ENCODE measurements at places on chromosomes 5 and 9. TPM values are rescaled to one million over a fixed set of nuclear protein-coding genes. Genes with fewer than 3 reads are reported as not detected.

Gene C1QTNF3
- total RNA-seq: 3.0 TPM

Gene IRX2
- 7.7 TPM for total RNA-seq

Gene TLX3
- not detected for total RNA-seq

DNA sequence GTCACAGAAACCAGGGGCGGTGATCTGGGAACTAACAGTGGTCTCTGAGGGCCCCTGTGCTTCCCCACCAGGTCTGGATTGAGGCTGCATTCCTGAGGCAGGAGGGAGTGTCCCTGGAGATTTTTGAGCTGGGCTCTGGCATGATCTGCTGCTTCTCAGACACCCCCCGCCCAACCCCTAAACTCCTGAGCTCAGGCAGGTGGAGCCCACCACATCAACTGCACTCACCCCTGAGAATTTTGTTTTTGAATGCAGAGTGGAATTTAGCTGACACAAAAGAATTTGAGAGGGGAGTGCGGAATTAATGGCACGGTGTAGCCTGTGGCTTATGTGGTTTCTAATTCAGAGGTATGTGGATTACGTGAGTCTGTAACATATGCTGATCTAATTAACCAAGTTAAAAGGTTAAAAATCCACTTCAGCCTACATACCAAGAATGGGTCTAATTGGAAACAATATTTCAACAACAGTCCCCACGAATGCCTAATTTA lies 23.9 kb upstream of the CTSL start:
- no peak for DNase-seq

- peak; percentile 17 for DNase-seq
Observed at GRCh38 chr5:140966293-140967225, at the start of gene PCDHAC2. Gene PCDHAC2, plus strand, starts transcription at chr5:140966476. Its CDS starts 291 bp downstream, at chr5:140966767.

DNA sequence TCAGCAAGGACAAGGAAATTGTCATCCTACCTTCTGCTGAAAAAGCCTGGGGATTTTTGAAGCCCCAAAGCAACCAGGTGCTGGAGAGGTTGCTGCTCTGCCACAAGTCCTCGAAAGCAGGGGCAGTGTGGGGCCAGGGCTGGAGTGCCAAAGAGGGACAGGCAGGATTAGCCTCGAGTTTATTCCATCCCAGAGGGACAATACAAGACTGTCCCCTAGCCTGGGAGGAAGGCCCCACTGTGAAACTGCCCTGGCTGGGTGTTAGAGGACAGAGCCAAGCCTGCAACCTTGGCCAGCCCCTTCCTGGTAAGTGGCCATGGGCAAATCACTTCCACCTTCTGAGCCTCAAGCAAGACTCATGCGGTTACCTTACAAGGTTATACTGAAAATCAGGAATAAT lies 55.1 kb downstream of the WHRN start:
- no peak for DNase-seq

- no peak for DNase-seq
Observed at GRCh38 chr5:108617467-108618435, 129.9 kb upstream of the FER start.

- peak; percentile 25 for DNase-seq
Observed at GRCh38 chr9:116499986-116500871, 186.9 kb upstream of the TRIM32 start.

Gene TMEM174
- not detected for total RNA-seq

DNA sequence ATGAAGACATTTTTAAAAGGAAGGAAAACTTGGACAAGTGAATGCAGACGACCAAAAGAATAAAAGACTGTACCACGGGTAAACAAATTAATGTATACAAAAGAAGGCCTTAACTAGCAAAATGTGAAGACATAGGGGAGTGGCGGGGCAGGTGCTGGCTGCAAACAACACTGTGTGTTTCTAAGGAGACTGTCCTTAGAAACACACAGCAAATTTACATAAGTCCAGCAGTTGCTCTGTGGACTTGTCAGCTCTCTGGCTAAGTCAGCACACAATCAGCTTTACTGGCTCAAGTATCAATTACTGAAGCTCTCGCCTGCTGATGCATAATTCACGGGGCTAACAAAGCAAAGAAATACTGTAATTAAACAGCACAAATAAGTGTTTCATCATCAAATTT lies 24.8 kb downstream of the PTBP3 start:
- peak; percentile 49 for DNase-seq

DNA sequence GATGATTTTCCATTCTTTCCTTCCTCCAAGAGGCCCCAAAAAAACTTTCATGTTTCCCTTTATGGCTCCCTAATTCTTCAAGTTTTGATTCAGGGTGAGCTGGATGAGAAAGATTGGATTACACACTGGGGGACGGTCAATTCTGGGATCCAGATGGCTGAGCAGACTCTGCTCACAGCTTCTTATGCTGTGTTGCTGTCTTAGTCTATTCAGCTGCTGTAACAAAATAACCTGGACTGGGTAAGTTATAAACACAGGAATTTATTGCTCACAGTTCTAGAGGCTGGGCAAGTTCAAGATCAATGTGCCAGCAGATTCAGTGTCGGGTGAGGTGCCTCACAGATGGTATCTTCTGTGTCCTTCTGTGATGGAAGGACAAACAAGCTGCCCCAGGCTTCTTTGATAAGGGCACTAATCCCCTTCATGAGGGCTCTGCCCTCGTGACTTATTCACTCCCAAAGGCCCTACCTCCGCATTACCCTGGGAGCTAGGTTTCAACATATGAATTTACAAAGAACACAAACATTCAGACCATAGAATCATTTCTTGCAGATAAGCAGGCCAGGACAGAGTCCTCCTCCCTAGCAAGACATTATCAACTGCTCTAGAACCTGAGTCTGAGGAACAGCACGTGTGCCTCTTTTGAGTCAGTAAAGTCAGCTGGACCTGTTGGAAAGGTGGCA lies 23.1 kb upstream of the SMAD5 start:
- DNase-seq: no peak

- no peak for DNase-seq
Observed at GRCh38 chr5:162593881-162594280, 526.3 kb downstream of the GABRG2 start.

- peak; percentile 67 for DNase-seq
Observed at GRCh38 chr9:120755810-120756434, 37.3 kb downstream of the FBXW2 start.

Gene HMCN2
- 0.21 TPM for total RNA-seq

- no peak for DNase-seq
Observed at GRCh38 chr5:64874753-64875152, 106.0 kb downstream of the CWC27 start.

Gene GAS1
- 190 TPM for total RNA-seq

DNA sequence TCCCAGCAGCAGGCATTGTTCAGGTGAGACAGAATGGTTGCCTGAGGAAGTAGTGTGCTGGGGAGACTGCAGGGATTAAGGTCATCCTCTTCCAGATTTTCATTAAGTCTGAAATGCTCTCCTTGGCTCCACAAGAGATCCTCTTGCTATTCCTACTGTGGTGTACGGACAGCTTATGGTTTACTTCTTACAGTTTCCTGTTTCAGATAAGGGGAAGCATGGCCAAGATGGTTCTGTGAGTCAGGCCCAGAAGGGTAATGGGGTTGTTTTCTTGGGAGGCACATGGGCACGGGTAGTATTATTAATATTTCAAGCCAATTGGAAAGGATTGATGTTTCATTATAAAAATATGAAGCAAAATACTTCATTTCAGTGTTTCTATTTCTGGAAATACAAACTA lies 42.9 kb downstream of the GLRX start:
- DNase-seq: no peak

Gene CSF2
- not detected for total RNA-seq

DNA sequence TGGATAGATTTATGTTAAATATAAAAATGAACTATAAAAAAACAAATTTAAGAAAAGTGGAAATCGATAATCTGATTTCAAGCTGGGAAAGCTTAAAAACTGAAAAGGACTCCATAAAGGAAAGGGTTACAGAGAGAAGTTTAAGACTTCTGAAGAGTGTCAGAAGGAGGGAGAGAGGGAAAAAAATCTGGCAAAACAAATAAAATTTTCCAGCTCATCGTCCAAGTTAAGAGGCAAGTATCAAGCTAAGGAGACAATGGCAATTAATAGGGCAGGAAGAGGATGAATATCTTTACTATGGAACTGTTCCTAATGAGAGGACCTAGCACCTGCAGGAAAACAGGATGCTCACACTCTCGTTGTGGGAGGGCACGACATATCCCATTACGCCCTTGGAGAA lies 20.5 kb upstream of the HEXB start:
- DNase-seq: no peak

Gene WNT8A
- not detected for total RNA-seq

Gene TNFSF8
- total RNA-seq: not detected

DNA sequence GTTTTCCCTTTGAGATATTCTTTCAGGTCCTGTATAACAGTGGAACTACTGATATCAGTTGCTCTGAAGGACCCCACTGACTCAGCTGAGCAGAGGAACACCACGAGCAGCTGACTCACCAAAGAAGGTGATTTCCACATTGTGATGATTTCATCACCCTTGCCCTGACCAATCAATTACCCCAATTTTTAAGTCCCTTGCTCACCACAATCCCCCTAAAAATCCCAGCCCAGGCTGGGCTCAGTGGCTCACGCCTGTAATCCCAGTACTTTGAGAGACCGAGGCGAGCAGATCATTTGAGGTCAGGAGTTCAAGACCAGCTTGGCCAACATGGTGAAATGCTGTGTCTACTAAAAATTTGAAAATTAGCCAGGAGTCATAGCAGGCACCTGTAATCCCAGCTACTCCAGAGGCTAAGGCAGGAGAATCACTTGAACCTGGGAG lies 125.3 kb upstream of the ABCA1 start:
- DNase-seq: peak; percentile 38

- no peak for DNase-seq
Observed at GRCh38 chr9:120625222-120625621, 45.3 kb upstream of the CDK5RAP2 start.

Gene PAEP
- total RNA-seq: not detected

Gene CEL
- 0.67 TPM for total RNA-seq

Gene NOXA1
- 1.2 TPM for total RNA-seq

- no peak for DNase-seq
Observed at GRCh38 chr5:168269937-168270330, 21.5 kb upstream of the WWC1 start.

Gene OR13D1
- not detected for total RNA-seq

GRCh38 chr5:38591523-38591849 lies 35.0 kb upstream of the LIFR start:
- DNase-seq: peak; percentile 30
